ENCODE measurements at places on chromosomes 1 and 21.

- DNase-seq: no peak
Observed at GRCh38 chr1:6239950-6240768, 3.8 kb upstream of the HES3 start.

- no peak for DNase-seq
Observed at GRCh38 chr1:162970021-162970420, 99.1 kb upstream of the RGS4 start.

GRCh38 chr1:217617126-217617525 lies 13.8 kb downstream of the GPATCH2 start:
- DNase-seq: no peak

DNA sequence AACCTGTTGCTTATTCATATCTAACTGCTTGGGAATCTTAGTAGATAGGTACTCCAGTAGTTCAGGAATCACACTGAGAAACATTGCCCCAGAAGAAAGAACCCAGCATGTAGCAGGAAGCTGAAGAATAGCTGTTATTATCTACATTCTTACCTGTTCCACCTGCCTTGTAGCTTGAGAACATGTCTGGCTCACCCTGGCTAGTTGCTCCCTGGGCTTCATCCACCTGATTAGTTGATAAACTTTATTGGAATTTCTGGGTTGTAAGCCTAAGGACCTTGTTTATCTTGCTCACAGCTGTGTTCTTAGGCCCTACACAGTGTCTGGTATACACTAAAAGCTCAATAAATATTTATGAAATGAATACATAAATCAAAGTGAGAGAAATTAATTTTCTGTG lies 106.3 kb upstream of the DMRTA2 start:
- DNase-seq: no peak

DNA sequence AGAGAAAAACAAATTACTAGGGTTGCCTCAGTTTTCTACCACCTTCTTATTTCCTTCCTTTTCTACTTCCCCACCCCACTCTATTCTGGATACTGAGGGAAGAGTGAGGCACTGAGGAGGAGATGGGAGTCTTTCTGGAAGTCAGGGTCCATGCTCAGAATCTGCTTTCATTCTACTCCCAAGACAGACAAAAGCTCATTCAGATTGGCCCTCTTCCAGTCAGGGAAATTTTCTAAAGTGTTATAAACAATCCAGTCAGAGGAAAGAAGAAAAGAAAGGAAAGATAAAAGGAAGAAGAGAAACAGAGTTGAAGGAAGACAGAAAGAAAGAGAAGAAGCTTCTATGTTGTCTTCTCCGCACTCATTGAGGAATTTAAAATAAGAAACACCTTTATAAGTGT lies 228.6 kb downstream of the COP1 start:
- DNase-seq: no peak

DNA sequence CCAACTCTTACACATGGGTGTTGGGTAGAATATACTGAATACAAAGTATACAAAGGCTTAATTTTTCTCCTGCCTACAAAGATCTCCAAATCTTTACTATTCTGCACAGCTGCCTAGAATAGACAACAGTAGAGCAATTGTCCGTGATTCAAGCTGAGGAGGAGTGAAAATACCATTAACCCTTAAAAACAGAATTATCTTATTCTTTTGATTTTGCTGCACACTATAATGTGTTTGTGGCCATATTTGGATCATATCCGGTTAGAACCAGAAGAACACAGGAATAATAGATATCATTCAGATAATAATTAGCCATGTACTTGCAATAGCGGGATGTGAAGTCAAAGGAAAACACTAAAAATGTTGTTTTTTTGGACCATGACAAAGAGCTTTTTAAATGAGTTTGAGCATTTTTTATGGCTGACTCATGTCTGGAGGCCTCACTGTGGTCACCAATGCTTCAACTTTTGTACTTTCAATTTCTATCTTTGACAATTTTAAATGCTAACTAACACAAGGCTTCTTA lies 197.6 kb upstream of the FOXD3 start:
- DNase-seq: no peak

DNA sequence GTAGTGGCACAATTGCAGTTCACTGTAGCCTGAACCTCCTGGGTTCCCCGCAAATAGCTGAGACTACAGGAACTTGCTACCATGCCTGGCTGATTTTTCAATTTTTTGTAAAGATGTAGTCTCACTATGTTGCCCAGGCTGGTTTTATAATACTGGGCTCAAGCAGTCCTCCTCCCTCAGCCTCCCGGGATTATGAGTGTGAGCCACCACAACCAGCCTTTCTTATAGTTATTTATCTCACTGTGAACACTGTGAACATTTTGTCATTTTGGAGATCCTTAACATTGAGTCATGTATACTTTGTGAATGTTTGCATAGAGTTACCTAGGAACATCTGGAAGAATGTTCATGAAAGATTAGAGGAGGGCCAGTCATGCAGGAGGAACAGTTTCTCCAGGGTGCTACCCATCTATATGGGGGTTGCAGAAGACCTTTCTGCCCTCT lies 127.1 kb upstream of the CACYBP start:
- DNase-seq: no peak

- no peak for DNase-seq
Observed at GRCh38 chr1:201675143-201675542, 136.2 kb downstream of the NAV1 start.

DNA sequence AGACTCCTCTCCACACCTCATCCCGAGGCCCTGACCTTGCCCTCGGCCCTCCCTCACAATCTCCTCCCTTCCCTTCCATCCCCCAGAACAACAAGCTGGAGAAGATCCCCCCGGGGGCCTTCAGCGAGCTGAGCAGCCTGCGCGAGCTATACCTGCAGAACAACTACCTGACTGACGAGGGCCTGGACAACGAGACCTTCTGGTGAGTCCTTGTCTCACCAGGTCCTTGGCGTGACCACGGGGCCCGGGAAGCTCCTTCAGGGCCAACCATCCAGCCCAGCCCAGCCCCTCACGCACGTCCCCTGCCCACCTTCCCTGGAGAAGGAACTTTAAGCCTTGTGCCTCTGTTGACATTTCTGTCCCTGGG lies 15.6 kb downstream of the PODN start:
- no peak for DNase-seq

GRCh38 chr1:235632506-235633401 lies 16.8 kb downstream of the GNG4 start:
- DNase-seq: no peak

DNA sequence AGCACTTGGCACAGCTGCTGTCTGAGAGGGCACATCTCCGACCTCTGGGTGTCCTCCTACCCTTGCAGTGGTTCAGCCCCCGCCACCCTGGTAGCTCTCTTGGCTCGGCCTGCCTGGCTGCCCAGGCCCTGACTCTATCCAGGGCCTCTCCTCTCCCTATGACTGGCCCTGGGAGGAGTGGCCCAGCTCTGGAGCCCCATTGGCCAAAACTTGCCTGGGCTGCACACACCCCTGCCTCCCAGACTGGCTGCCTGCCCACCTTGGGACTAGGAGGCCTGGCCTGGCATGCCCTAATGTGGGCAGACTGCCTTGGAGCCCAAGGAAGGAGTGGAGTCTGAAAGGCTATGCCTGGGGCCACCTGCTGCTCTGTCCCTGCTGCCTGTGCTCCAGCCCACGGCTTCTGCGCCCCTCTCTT lies 33.6 kb downstream of the ACOT11 start:
- no peak for DNase-seq

DNA sequence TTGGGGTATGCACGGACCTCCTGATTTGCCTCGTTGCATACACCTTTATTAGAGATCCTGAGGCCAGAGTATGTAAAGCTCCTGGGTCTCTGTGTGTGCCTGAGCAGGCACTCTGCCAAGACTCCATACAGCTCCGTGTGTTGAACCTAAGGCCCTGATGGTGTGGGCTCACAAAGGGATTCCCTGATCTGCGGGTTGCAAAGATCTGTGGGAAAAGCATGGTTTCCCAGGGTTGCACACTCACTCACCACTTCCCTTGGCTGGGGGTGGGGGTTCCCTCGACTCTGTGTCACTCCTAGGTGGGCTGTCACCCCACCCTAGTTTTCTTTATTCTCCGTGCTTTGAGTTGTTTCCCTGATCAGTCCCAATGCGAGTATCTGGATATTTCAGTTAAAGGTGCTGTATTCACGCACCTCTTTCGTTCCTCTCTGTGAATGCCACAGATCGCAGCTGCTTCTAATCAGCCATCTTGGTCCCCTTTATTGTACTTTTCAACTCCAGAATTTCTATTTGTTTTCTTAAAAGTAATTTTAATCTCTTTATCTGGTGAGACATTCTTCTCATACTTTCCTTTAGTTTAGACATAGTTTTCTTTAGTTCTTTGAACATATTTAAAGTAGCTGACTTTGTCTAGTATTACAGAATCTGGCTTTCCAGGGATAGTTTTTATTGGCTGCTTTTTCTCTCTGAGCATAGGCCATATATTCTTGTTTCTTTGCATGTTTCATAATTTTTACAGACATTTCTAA lies 39.0 kb upstream of the F3 start:
- DNase-seq: no peak

DNA sequence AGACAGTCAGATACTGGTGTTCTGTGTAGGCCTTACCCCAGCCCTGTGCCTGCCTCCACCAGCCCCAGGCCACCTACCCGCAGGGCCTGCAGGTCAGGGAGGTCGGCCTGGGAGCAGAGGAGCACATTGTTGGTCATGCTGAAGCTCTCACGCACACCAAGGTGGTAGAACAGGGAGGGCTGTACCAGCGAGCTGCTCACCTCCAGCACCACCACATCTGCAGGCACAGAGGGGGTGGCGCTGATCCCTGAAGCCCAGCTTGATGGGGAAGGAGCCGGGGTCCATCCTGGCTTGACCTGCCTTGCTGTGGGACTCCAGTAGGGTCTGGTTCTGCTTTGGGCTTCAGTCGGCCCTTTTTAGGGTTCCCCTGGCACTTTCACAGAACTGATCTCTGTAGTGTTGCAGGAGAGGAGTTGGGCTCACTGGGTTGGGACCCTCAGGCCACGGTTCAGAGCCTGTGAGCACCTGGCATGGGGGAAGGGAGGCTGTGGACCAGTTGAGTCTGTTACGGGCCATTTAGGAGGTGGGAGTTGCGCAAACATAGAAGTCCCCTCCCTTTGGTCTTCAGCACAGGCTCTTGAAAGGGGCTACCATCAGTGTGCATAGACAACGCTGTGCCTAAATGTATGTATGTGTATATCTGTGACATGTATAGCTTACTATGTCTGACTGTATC lies 1.9 kb downstream of the MAP3K6 start:
- DNase-seq: no peak

GRCh38 chr1:36934061-36934460 lies 100.3 kb downstream of the GRIK3 start:
- DNase-seq: no peak

GRCh38 chr1:117124661-117125060 lies 3.1 kb upstream of the TRIM45 start:
- no peak for DNase-seq

- no peak for DNase-seq
Observed at GRCh38 chr1:96998466-96998865, 276.9 kb downstream of the PTBP2 start.

- DNase-seq: no peak
Observed at GRCh38 chr1:228273720-228274451, 66.0 kb downstream of the OBSCN start.

DNA sequence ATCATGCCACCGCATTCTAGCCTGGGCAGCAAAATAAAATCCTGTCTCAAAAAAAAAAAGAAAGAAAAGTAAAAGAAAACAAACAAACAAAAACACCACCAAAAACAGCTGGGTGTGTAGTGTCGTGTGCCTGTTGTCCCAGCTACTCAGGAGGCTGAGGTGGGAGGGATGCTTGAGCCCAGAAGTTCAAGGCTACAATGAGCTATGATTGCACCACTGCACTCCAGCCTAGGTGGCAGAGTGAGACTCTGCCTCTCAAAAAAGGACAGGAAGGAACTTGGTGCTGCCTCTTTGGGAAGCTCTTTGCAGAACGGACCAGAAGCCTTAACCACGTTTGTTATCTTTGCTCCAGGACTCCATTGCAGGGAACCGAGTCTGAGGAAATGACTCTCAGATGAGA lies 11.0 kb downstream of the KIF17 start:
- DNase-seq: no peak

DNA sequence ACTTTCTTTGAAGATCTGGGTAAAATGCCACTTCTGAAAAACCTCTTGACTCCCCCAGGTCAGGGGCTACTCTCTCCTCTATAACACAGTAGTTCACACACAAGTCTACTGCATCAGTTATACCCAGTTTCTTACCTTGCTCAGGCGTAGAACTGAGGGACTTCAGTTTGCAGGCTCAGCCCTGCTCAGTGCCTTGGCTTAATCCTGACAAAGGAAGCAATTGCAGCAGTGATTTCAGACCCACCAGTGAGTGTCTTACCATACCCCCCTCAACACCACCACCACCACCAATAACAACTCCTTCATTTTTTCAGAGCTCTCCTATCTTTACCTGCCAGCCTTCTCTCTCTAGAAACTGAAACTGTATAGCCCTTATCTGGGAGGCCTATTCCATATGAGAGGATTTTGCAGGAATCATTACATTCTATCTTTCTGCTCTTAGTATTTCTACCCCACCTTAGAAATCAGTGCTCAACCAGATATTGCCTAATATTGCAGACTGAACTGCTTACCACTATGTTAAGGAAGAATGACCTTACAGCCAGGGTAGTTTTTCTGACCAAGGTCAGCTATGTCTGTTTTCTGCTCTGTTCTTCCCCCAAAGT lies 105.5 kb upstream of the S1PR1 start:
- no peak for DNase-seq

DNA sequence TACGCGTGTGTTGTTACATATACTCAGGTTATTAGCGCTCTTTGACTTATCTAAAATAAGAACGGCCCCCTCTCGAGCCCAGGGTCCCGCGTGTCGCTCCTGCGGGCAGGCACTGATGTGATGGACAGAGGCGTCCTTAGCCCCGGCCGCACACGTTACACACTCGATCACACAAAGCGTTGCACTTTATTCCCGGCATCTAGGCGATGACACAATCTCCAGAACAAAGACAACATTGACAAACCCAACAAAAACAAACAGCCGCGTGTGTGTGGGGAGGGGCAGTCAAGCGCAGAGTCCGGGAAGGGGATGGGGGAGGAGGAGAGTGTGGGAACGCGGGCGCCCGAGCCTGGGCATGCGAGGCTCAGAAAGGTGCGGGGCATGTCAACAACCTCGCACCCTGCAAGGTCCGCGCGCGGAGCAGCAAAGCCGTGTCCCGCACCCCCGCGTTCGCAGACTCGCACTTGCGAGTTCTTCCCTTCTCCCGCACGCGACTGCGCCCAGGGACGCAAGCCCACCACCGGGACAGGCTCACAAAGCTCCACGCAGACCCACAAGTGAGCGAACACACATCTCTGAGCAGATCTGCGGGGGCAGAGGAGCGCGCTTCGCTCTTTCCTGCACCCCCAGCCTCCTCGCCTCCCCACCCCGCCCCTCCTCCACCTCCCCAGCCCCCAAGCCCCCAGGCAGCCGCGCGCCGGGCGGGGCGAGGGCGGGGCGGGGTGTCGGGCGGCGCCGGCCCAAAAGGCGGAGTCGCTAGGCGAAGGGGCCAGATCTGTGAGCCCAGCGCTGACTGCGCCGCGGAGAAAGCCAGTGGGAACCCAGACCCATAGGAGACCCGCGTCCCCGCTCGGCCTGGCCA lies at the start of gene EFNA1:
Gene EFNA1, plus strand, starts transcription at position 772 of the 862 bp plus-strand sequence. CDS start 102 bp downstream, outside the sequence.
- DNase-seq: peak; percentile 52

GRCh38 chr1:39943471-39944290 lies 11.3 kb upstream of the MFSD2A start:
- no peak for DNase-seq

GRCh38 chr1:219782311-219782710 lies 146.0 kb downstream of the SLC30A10 start:
- no peak for DNase-seq

- no peak for DNase-seq
Observed at GRCh38 chr1:200038981-200039848, 11.7 kb downstream of the NR5A2 start.

GRCh38 chr1:55289614-55290013 lies 74.5 kb upstream of the USP24 start:
- DNase-seq: no peak

- DNase-seq: peak; percentile 49
Observed at GRCh38 chr21:33478935-33479678, 667 bp downstream of the TMEM50B start.
